ENCODE measurements at places on chromosomes 7 and 10.

GRCh38 chr10:10222304-10222841 lies 795.3 kb upstream of the CELF2 start:
- no peak for DNase-seq

DNA sequence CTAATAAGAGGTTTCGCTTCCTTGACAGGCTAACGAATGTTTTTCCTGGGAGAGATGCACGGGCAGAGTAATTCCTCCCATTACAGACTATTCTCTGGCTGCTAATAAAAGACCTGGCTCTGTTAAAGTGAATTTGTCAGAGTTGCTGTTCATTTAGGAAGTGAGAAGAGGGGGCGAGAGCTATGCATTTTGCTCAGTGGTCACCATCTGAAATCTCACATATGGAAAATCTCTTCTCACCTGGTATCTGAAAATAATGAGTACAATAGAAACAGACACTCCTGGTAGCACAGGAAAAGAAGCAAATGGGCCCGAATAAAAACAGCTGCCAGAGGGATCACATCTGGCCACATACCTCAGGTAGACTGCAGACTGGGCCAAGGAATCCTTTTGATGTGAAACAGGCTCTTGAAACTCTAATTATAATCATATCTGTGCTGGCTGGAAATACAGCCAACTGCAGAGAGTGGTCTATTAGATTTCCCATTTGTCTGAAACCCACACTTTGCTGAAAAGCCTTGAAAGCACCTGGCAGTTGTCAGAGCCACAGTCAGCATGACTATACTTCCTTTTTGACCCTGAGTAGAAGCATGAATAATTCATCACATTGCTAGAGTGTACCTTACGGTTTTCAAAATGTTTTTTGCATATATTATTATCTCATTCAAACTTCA lies 33.6 kb downstream of the AOAH start:
- DNase-seq: no peak

DNA sequence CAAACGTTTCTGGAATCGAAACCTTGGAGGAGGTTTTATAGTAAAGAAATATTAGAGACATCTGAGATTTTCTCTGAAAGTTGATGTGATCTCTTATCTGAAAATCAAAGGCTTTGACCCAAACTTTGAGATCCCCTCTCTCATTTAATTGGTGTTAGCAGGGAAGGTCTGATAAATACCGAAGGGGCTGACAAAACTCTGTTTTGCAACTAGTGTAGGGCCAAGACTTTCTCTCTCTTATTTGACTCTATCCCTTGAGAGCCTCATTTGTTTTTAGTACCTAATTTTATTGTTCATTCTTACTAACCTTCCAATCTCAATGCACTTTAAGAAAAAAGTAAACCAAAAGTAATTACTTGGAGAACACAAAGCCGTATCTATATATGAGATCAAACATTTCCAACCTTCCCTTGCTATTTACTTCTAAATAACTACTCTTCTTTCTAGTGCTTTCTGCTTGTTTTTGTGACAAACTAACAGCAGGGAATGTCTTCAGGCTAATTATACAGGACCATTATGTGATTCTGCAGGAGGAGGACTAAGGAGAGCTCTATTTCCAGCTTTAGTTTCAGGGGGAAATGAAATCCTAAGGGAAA lies 33.4 kb upstream of the NPVF start:
- no peak for DNase-seq

- DNase-seq: no peak
Observed at GRCh38 chr10:74827045-74827441, 643 bp downstream of the KAT6B start.

GRCh38 chr10:83252596-83252995 lies 886.7 kb upstream of the GHITM start:
- no peak for DNase-seq
